ENCODE measurements at places on chromosomes 3 and 15. TPM values are rescaled to one million over a fixed set of nuclear protein-coding genes. Genes with fewer than 3 reads are reported as not detected.
A peak's percentile ranks its signal among the peaks of the same experiment; 100 is the strongest.

DNA sequence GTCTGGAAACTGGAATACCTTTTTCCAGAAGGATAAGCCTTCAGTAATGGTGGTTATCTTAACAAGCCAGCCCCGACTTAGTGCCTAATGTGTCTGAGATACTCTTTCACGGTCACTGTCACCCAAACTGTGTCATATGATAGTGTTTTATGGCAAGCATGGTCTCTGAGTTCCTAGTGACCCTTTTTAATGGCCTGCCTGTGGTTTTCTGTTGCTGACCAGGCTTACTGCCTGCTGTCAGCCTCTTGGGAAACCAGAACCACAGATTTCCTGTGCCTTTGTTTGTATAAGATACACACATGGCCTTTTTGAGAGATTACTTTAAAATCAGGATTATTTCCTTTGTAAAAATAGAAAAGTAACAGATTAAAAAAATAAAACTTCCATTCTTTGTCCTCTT, 22.4 kb downstream of the HPS3 start:
- peak; percentile 12 for DNase-seq

Gene CHD2
- total RNA-seq = 140 TPM

DNA sequence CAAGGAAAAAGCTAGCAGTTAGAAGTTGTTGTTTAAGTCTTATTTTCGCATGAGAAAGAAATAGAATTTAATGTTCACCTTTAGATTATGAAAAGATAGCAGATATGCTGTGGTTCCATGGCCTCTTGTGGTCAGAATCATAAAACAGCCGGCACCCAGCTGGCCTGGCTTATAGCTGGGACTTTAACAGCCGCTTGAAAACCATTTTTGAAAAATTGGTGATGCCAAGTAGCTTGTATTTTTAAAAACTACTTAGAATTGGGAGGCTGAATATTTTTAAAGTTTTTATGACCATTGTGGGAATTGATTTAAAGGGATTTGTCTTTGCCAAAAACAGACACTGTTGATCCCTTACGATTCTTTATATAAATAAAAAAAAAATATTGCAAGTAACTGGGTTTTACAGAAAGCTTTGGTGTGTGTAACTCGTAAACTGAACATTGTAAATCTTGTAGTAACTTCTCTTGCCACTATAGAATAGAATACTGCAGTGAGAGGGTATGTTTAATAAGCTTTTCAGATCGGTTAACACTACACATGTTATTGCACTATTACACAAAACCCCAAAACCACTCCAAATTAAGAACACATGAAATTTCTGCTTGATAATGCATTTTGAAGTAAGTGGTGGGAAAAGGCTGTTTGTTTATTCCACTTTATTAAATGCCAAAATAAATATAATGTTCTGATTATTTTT, 6.6 kb downstream of the ARRDC4 start:
- peak; percentile 45 for DNase-seq

Gene LRRIQ4
- total RNA-seq = not detected

DNA sequence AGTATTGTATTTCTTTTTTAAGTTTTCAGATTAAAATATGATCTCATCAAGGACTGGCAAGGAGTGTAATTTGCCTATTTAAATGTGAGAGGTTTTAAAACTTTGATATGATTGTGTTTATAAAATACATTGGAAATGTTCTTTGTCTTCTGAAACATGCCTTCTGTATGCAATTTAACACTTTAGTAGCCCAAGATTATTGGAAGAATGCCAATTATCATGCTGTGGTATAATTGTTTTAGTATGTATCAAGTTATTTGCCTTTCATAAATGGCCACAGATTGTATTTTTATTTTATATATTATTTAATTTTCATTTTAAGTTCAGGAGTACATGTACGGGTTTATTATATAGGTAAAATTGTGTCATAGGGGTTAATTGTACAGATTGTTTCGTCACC, 31.7 kb downstream of the ECT2 start:
- no peak for DNase-seq

DNA sequence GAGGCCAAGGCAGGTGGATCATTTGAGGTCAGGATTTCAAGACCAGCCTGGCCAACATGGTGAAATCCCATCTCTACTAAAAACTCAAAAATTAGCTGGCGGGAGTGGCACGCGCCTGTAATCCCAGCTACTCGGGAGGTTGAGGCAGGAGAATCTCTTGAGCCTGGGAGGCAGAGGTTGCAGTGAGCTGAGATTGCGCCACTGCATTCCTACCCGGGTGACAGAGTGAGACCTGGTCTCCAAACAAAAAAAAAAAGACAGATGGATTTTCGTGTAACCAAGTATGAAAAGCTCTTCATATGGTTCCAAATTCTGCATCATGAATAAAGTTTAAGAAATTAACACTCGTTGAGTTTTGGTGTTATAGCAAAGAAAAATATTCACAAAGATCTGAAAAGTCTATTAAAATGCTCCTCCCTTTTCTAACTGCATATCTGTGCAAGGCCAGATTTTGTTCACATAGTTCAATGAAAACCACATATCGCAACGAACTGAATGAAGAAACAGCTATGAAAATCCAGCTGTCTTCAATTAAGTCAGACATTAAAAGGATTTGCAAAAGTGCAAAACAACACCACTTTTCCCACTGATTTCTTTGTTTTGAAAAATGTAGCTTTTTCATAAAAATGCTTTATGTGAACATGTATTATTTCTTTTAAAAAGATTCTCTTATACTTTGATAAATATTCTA, 23.8 kb upstream of the FBLN2 start:
- no peak for DNase-seq
